ENCODE measurements at places on chromosomes 5 and 9.

DNA sequence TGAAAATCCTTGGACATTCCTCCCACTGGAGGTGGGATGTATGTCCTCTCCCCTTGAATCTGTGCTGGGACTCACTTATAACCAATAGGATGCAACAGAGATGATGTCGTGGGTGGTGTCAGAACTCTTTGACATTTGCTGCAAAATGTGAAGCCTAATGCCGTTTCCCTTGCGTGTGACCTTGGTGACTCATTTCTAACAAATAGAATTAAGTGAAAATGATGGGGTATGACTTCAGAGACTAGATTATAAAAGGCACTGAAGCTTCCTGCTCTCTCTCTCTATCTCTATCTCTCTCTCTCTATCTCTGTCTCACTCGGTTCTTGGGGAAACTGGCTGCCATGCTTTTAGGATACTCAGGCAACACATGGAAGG lies 126.1 kb upstream of the STC2 start:
- no peak for DNase-seq

GRCh38 chr5:103532086-103532734 lies 30.4 kb downstream of the NUDT12 start:
- DNase-seq = no peak

DNA sequence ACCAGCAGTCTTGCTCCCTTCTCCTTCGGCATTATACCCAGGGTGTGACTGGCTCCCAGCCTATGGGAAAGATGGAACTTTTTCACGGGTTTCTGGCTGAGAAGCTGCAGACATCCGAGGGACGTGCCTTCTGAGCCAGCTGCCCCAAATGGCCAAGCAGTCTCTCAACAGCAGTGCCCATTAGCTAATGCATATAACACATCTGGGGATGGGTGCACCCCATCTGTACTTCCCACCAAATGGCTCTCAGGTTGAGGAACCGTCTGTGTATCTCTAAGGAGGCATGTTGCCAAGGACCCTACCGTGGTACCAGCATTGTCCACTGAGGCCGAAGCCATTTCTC lies 25.0 kb downstream of the C5orf15 start:
- no peak for DNase-seq

DNA sequence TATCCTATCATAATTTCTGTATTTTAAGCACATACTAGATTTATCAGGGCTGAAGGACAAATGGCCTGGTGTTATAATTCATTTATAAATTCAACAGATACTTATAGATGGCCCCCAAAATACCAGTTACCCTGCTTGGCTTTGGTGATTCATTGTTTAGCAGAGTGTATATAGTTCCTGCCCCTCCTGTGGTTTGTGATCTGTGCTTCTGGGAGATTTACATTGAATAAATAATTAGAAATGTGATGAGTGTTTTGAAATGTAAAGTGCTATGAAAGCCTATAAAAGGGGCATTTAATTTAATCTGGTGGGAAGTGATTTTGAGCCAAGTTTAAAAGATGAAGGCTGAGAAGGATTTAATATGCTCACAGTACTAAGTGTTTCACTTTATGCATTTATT lies 36.7 kb upstream of the ZCCHC7 start:
- DNase-seq = no peak

GRCh38 chr9:94941211-94941875 lies 214.8 kb downstream of the AOPEP start:
- DNase-seq = no peak

DNA sequence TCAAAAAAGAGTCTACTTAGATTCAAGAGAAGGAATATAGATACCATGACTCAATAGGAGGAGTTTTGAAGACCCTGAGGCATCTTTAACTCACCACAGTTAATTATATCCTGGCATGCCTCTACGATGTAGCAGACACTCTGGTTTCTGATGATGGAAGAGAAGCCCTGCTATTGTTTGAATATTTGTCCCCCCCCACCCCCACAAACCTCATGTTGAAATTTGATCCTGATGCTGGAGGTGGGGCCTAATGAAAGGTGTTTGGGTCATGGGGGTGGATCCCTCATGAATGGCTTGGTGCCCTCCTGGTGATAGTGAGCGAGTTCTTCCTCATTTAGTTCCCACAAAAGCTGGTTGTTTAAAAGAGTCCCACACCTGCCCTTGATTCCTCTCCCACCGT lies 147.9 kb upstream of the TBCA start:
- DNase-seq = no peak

DNA sequence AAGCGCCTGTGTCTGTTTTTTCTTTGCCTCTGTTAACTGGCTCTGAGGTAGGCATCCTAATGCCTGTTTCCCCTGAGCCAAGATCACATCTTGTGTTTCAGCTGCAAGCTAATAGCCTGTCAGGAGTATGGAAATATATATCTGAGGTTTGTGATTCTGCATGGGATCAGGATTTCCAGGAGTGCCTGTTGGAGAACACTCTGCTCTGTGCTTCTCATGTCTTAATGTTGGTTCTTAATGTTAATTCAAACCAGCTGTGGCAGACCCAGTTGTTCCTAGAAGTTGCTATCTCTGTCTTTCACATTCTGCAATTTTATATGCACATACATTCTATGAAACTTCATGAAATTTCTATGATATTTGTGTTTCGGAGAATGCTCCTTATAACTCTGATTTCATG lies 72.1 kb downstream of the PGM5 start:
- no peak for DNase-seq

DNA sequence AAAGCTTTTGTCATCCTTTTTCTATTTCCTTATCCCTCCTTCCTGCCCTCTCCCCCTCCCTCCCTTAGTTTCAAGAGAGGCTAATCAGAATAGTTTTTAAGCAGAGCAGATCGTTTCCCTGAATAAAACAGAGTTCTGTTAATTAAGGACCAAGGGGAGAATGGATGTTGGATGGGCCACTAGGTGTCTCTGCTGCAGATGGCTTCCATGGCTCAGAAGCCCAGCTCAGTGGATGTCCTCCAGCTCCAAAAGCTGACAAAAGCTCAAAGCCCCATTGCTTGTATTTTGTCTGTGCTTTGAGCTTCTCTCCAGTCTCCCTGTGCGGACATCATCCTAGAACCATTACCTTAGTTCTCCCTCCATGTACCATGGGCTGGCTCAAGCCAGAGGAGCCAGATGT lies 21.0 kb upstream of the NPR3 start:
- DNase-seq = no peak

DNA sequence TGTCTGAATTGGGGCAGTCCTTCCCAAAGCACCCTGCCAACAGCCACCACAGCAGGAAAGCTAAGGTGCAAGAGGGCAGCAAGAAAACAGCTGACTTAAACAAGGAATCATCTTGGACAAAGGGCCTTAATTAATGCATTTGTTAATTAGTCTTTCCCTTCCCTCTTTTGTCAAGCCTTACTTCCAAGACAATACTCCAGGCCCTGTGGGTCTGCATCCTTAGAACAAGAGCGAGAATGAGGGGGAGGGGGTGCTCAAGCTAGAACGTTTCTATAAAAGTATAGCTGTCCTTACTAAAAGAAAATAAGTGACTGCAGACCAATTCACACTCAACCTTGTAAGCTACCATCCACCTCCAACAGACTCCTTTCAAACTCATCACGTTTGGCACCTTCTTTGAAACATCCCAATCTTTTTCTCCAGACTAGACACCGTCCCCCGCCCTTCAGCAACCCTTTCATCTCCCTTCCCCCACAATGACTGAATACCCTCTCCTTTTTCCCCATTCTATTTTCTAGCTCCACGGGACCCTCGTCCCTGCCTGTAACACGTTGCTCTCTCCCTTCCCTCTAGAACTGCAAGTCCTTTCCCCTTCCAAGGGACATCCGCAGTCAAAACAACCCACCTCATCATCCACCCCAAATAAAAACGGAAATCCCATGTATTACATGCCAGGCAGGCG lies 85.7 kb upstream of the RNF38 start:
- DNase-seq = no peak

GRCh38 chr9:79952401-79952800 lies 380.6 kb downstream of the TLE4 start:
- no peak for DNase-seq

DNA sequence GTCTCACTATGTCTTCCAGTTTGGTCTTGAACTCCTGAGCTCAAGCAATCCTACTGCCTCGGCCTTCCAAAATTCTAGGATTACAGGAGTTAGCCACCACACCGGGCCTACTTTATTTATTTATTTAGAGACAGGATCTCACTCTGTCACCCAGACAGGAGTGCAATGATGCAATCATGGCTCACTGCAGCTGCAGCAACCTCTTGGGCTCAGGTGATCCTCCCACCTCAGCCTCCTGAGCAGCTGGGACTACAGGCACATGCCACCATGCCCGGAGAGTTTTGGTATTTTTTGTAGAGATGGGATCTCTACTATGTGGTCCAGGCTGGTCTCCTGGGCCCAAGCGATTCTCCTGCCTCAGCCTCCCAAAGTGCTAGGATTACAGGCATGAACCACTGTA lies 32.8 kb downstream of the PHAX start:
- no peak for DNase-seq

GRCh38 chr5:16759147-16759773 lies 142.5 kb upstream of the RETREG1 start:
- DNase-seq = no peak

- no peak for DNase-seq
These were observed 30.0 kb upstream of the JMY start for GRCh38 chr5:79205965-79206364.

DNA sequence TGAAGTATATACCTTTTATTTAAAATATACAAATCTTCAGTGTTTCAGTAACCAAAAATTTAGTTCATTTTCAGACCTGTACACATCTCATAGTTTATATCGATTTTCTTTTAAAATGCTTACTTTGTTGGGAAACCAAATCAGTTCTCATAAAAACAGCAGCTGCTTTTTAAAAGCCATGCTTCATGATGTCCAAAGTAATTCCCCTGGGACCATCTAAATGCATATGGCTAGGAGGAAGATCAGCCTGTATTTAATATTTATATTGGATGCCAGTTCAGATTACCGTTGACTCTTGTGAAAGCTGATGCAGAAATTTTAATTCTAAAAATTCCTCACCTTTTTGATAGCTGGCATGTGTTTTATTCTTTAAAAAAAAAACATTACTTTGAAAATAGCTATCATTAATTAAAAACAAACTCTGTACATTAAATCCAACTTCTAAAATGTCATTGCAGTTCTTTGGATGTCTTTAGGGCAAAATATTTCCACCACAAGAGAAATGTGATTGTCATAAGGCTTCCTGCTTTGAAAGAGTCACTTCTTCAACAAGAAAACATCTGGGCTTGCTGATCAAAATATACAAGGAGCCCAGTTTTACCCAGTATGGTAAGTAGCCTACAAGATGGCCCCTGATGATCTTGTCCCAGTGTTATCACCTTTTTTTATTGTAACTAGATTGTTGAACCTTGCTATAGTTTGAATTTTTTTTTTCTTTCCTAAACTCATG lies 1242.9 kb upstream of the CDH6 start:
- DNase-seq = no peak

DNA sequence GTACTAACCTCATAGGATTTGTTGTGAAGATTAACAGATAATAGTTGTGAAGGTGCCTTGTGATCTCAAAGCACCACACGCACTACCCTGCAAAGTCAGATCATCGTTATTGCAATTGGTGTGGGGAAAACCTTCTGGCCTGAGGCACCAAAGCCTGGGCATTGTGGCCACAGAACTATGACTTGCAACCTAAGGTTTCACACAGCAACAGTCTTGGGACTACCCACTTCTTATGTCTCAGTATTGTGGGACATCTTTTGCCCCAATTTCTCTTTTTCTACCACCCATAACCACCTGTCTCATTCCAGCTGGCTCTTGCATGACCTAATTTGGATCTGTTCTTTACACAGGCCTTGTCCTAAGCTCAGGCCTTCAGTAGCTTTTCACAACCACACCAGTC lies 247.8 kb upstream of the NR4A3 start:
- DNase-seq = no peak

DNA sequence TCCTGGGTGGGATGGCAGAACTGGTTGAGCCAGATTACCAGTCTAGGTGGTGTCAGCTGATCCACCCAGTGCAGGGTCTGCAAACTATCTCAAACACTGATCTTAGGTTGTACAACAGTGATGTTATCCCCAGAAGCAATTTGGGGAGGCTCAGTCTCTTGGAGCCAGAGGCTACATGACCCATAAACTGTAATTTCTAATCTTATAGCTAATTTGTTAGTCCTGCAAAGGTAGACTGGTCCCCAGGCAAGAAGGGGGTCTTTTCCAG lies 5.3 kb upstream of the ZNF366 start:
- DNase-seq = no peak

Measured in midbrain (tissue), 1 donor.